ENCODE measurements at places on chromosomes 3 and 15. TPM values are rescaled to one million over a fixed set of nuclear protein-coding genes. Genes with fewer than 3 reads are reported as not detected.

DNA sequence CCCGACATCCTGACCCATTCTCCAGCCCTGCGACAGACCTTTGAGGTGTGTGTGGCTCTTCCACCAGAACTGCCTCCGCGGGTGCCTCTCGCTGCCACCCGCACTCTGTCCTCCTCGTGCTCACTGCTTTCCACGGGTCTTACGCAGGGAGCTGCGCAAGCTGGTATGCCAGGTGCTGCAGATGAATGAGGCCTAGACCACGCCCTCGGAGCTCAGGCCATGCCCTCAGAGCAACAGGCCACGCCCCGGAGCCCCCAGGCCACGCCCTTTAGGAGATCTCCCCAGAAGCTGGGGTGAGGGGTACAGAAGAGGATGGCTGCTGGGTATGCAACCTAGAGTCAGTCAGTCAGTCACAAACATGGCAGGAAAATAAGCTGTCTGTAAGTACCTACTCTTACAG lies 300.3 kb downstream of the GABRG3 start:
- no peak for DNase-seq

Gene OCA2
- total RNA-seq, result 0.26 TPM

DNA sequence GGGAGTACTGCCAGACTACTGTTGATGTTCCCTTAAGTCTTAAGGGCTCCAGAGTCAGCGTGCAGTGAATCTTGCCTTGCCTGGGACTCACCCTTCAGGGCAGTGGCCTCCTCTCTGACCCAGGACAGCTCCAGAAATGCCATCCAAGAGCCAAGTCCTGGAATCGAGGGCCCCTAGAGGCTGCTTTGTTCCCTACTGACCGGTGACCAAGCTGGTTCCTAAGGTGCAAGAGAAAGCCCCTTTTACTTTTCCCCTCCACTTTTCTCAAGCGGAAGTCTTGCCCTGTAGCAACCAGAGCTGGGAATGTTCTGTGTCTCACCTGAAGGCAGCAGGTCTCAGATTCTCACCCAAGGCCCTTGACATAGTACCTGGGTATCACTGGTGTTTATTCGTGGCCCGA lies 238.0 kb downstream of the DOCK3 start:
- no peak for DNase-seq

Gene DISP2
- 0.13 TPM for total RNA-seq

GRCh38 chr3:13054341-13055285 lies 18.6 kb downstream of the IQSEC1 start:
- DNase-seq, result no peak

Gene NMNAT3
- total RNA-seq, result 10.8 TPM

Measured in esophagus muscularis mucosa (tissue), 4 donors.